ENCODE measurements at places on chromosomes 11 and 22.
A peak's percentile ranks its signal among the peaks of the same experiment; 100 is the strongest.

GRCh38 chr11:117226388-117227385 lies 5.2 kb downstream of the PCSK7 start:
- DNase-seq: peak; percentile 36

- peak; percentile 73 for DNase-seq
Measured at GRCh38 chr11:45285930-45286632, at the start of gene SYT13. Gene SYT13 (minus strand): TSS chr11:45286341. CDS start chr11:45286207, 134 bp downstream.

DNA sequence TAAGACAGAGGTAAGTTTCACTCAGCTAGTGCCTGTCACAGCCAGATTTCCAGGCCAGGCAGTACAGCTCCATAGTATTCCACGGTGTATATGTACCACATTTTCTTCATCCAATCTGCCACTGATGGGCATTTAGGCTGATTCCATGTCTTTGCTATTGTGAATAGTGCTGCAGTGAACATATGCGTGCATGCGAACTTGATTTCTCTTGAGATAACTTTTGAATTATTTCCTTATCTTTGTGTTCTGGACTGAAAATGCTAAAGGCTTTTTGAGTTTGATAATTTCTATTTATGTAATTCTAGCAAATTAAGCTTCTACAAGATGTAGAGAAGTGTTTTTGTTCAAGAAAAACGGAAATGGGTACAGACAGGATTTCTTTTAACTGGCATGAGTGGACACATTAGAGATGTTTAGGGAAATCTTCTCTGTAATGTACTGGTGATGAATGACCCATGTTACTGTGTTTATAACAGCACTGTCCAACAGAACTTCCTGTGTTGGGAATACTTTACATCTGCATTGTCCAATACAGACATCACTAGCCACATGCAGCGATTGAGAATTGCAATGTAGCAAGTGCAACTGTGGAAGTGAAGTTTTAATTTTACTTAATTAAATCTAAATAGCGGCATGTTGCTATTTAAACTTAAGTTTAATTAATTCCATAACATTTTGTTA lies 151.3 kb downstream of the CADM1 start:
- DNase-seq: no peak

- DNase-seq: peak; percentile 58
Measured at GRCh38 chr11:2137202-2138067, 1.8 kb downstream of the IGF2 start.

DNA sequence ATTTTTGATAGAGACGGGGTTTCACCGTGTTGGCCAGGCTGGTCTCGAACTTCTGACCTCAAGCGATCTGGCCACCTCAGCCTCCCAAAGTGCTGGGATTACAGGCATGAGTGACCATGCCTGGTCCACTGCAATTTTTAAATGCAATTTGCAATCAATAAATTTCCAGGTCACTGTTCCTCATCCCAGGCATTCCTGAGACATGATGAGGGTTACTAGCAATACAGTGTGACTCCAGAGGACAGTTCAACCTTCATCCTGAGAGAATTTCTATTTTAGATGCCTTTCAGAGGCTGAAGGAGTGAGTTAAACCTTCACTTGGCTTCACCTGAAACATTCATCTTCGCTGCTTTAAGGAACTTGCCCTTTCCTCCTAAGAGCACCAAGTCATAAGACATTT lies 9.7 kb upstream of the UBASH3B start:
- peak; percentile 68 for DNase-seq

- DNase-seq: peak; percentile 14
Measured at GRCh38 chr11:37946155-37946766, 1348.2 kb upstream of the RAG2 start.

- no peak for DNase-seq
Measured at GRCh38 chr11:130145975-130146776, 13.4 kb upstream of the ST14 start.
